ENCODE measurements at places on chromosomes 1 and 21.

- DNase-seq: no peak
These were observed 282.1 kb upstream of the LYPLAL1 start for GRCh38 chr1:218891577-218891976.

GRCh38 chr1:86137436-86137835, 19.1 kb downstream of the COL24A1 start:
- DNase-seq: peak; percentile 4

GRCh38 chr21:25170681-25171080, 436.6 kb downstream of the MRPL39 start:
- no peak for DNase-seq

DNA sequence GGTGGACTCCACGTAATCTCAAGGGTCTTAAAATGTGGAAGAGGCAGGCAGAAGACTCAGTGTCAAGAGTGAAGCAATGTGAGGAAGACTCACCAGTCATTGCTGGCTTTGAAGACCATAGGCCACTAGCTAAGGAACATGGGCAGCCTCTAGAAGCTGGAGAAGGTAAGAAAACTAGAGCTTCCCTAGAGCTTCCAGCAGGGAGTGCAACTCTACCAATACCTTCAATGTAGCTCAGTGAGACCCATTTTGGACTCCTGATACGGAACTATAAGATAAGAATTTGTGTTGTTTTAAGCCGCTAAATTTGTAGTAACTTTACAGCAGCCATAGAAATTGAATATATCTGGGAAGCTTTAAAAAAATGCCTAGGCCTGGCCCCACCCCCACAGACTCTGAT, 18.9 kb downstream of the METTL13 start:
- no peak for DNase-seq

GRCh38 chr1:229192853-229193252, 78.1 kb upstream of the RAB4A start:
- no peak for DNase-seq

- no peak for DNase-seq
These were observed 383.4 kb downstream of the USP25 start for GRCh38 chr21:16113052-16113715.

DNA sequence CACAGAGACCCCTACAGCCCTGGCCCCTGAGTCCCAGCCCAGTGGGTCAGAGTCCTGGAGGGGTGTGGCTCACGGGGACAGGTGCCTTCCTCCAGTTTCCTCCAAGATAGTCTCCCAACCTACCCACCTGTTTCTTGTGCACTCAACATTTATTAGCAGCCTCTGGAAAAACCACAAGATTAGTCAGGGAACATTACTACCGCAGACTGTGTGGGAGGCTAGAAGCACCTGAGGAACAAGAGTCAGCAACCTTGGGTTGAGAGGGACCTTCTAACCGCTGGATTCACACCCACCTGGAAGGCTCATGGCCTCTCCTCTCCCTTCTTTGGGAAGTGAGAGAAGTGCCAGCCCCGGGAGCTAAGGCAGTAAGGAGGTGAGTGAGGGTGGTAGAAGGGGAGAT, 22.5 kb upstream of the IKBKE start:
- DNase-seq: no peak

- peak; percentile 52 for DNase-seq
These were observed 38.2 kb upstream of the WASF2 start for GRCh38 chr1:27527890-27528817.

- no peak for DNase-seq
These were observed 82.2 kb downstream of the LMO4 start for GRCh38 chr1:87410776-87411480.

- no peak for DNase-seq
These were observed 61.2 kb downstream of the MPZL1 start for GRCh38 chr1:167782946-167783345.

GRCh38 chr21:31780944-31781343, 49.0 kb upstream of the SCAF4 start:
- no peak for DNase-seq

DNA sequence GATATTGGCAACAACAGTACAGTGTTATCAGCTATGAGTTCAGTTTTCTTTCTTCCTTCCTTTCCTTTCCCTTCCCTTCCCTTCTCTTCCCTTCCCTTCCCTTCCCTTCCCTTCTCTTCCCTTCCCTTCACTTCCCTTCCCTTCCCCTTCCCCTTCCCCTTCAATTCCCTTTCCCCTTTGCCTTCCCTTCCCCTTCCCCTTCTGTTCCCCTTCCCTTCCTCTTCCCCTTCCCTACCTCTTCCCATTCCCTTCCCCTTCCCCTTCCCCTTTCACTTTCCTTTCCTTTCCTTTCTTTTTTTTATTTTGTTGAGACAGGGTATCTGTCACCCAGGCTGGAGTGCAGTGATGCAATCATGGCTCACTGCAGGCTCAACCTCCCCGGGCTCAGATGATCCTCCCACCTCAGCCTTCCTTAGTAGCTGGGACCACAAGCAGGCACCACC, 72.3 kb upstream of the CAPZB start:
- no peak for DNase-seq

GRCh38 chr1:25568090-25568833, 24.9 kb downstream of the LDLRAP1 start:
- DNase-seq: no peak

DNA sequence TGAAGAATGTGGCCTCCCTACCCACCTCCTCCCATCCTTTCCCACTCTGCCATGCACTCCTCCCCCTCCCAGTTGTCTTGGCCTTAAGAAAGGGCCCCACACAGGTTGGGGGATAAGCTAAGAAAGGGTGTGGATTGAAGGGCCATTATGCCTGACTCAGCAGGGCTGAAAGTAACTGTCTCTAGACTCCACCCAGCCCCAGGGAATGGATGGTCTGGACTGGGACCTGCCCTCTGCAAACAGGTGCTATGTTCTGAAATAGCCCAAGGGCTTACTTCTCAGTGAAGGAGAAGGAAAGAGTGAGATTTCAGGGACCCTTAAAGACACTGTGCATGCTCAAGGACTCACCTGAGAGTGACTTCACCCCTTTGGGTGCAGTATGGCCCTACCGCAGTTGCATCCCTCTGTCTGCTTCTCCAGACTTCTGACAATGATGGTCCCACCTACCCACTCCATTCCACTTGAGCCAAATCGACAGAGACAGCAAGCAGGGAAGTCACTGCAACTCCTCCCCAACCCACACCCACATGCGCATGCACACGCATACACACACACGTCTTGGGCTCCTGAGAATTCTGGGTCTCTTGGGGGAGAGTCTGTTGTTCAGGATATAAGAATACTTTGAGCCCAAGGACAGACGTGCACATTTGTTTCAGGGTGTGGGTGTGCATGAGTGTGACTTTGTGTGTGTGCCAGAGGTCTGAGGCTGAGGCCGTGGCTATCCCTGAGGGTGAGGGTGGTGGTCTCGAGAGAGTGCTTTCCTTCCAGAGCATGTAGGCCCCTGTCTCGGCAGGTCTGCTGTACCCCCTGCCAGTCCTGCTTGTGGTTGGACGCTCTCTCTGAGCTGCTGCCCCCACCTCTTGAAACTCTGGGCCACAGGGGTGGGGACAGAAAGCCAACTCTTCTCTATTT, 231.9 kb downstream of the PTPRU start:
- no peak for DNase-seq

- DNase-seq: peak; percentile 18
These were observed 11.0 kb upstream of the PGD start for GRCh38 chr1:10387677-10388386.

GRCh38 chr1:222792744-222793143, 22.1 kb upstream of the DISP1 start:
- DNase-seq: peak; percentile 21

DNA sequence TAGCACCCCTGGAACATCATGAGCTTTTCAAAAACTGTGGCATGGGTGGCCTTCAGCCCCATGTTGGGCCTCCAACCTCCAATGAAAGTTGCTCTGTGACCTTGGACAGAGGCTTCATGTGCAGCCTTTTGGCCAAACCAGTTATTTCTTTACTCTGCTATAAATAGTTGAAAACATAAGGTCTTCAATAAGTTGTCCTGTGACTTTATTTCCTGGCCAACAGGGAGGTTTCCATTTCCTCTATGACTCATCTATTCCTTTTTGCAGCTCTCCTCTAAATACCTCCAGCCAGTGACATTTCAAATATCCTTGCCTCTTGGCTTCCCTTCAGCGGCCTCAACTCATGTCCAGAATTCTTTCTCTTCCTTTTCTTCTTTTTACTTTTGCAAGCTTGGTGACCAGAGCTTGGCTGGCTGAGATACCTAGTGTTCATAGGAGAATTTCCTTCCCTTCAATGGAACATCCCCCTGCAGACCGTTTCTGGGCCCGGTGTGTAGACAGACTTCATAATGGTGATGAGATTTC, 22.7 kb upstream of the TRIM67 start:
- no peak for DNase-seq

DNA sequence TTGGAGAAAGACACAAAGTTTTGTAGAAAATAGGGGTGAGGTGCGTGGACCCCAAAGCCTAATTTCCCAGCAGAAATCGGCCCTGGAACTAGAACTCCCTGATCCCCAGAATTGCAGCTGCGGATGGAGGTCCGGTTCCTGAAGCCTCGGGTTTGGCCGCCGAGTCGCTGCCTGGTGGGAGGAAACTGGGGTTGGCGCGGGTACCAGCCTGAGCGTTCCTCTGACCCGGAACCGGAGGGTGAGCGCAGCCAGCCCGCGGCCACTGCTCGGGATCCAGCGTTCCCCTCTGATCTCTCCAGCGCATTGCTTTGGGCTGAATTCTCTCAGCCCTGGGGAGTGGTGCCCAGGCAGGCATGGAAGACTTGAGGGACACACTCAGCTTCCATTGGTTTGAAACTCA, 1.6 kb downstream of the ST6GALNAC5 start:
- no peak for DNase-seq

GRCh38 chr1:27042670-27043069, 30.0 kb upstream of the TENT5B start:
- DNase-seq: no peak

- DNase-seq: peak; percentile 91
These were observed 14.4 kb downstream of the ABCG1 start for GRCh38 chr21:42233067-42233961.

- DNase-seq: no peak
These were observed 4.4 kb downstream of the KCNN3 start for GRCh38 chr1:154865442-154866256.

DNA sequence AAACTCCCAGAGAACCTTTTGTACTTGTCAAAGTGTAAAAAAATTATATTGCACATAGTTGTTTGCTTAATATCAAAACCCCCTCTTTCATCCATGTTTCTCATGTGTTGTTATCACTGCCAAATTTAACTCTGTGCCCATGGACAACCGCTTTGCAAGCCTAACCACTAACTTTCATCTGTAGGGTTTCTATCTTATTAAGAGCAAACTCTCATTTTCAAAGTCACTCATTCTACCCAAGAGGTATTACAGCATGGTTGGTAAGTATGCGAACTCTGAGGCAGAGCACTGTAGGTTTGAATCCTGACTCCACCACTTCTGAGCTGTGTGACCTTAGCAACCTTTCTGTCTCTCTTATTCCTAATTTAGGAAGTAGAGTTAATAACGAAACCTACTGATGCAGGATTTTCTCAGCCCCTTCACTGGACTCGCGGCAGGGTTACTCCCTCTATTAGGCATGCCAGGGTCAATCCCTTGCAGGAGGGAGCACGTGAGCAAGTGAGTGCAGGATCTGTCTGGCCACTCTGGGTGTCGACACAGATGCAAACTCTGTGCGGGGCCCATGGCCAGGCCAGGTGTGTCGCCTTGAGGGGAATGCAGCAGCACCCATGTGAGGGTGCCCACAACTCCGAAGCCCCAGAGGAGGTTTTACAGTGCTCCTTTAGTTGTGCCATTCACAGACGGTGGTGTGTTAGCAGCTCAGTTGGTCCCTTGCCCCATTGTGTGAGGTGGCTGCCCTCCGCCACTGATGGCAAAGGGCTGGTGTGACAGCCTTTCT, 361.5 kb upstream of the ADGRL2 start:
- no peak for DNase-seq
